ENCODE measurements at places on chromosomes 13 and 19. TPM values are rescaled to one million over a fixed set of nuclear protein-coding genes. Genes with fewer than 3 reads are reported as not detected.

The CERS1 gene
- total RNA-seq, result 0.18 TPM

The ETV2 gene
- 1.2 TPM for total RNA-seq

GRCh38 chr19:2729943-2730818 is 9.0 kb upstream of the DIRAS1 start:
- DNase-seq, result no peak

DNA sequence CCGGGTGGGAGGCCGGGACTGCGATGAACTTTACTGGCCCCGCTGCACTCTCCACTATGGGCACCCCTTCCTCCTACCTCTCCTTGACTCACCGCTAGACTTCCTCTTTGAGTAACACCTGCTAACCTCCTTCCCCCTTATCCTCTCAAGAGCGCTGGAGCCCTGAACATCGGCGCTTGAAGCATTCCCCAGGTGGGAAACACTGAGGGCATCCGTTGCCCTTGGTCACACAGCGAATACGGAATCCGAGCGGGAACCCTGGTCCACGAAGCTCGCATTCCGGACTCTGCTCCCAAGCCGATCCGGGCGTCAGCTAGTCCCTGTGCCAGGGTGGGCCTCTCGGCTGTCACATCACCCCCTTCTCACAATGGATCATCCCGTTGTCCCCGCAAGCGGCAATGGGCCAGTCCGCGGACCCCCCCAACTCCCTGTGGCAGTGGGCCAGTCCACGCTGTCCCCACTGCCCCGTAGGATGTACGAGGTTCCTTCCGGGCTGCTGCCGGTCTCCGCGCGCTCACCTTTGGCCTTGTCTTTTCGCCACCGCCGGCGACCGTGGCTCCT is 4.2 kb downstream of the LIPE start:
- peak; percentile 62 for DNase-seq

DNA sequence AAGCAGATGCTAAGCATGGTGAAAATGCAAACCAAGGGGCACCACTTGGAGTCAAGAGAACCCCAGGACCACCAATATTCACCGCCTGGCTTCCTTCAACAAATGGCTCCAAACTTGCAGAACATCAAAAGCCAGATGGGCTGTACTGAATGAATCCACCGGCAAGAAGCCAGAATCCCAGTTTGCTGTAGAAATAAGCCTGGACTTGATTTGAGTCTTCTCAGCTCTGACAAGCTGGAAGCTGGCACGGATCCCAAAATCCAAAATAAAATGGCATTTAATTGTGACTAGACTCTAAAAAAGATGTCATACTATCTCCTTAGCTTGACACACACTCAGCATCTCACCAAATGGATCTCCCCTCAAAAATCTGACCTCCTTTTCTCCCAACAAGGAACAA is 11.9 kb downstream of the EFNB2 start:
- no peak for DNase-seq

- no peak for DNase-seq
Measured at GRCh38 chr13:36822785-36823184, 3.8 kb downstream of the RFXAP start.

The ATP8B3 gene
- total RNA-seq, result 5.8 TPM

- DNase-seq, result no peak
Measured at GRCh38 chr13:30033681-30034457, 183.5 kb upstream of the UBL3 start.

- DNase-seq, result no peak
Measured at GRCh38 chr19:2308114-2308556, at the start of gene LINGO3. Gene LINGO3 (minus strand): TSS chr19:2308154. CDS start chr19:2291776, 16,378 bp downstream.

The CLDND2 gene
- total RNA-seq, result 5.4 TPM

DNA sequence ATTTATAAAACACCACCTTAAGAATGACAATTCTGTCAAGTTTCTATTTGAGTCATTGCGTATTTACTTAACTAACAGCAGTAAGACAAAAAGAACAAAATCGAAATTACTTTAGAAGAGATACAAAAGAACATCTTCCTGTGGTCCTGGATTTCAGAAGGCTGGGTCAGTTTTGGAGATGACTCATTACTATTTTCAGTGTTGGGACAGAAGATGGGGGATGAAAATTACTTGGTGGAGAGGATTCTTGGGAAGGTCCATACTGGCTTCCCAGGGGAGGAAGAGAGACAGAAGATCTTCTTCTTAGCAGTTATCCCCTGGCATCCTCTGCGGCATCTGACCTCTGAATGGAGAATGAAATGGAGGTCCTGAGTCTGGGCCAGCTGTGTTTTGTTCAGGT is 33.5 kb upstream of the CSNK1A1L start:
- DNase-seq, result no peak

Data from activated CD8-positive, alpha-beta T cell treated with anti-CD3 and anti-CD28 coated beads for 36 hours (primary cell).